ENCODE measurements at places on chromosomes 12 and 14. TPM values are rescaled to one million over a fixed set of nuclear protein-coding genes. Genes with fewer than 3 reads are reported as not detected.

RFX4 gene
- polyA plus RNA-seq = not detected

THTPA gene
- 18.0 TPM for polyA plus RNA-seq

CYP27B1 gene
- 0.48 TPM for polyA plus RNA-seq

MSI1 gene
- polyA plus RNA-seq = not detected

B4GALNT1 gene
- polyA plus RNA-seq = not detected

ENDOU gene
- not detected for polyA plus RNA-seq

GRCh38 chr14:103688906-103689902, 26.0 kb downstream of the XRCC3 start:
- H3K4me1 ChIP-seq = no peaks in the 10 kb centered on the region
- H3K4me3 ChIP-seq = no peak overlapping the region
- peaks cover 97% of the 10 kb centered on the region for H3K36me3 ChIP-seq
- no peaks in the 10 kb centered on the region for H3K27me3 ChIP-seq
- H3K27ac ChIP-seq = no peak overlapping the region

DNA sequence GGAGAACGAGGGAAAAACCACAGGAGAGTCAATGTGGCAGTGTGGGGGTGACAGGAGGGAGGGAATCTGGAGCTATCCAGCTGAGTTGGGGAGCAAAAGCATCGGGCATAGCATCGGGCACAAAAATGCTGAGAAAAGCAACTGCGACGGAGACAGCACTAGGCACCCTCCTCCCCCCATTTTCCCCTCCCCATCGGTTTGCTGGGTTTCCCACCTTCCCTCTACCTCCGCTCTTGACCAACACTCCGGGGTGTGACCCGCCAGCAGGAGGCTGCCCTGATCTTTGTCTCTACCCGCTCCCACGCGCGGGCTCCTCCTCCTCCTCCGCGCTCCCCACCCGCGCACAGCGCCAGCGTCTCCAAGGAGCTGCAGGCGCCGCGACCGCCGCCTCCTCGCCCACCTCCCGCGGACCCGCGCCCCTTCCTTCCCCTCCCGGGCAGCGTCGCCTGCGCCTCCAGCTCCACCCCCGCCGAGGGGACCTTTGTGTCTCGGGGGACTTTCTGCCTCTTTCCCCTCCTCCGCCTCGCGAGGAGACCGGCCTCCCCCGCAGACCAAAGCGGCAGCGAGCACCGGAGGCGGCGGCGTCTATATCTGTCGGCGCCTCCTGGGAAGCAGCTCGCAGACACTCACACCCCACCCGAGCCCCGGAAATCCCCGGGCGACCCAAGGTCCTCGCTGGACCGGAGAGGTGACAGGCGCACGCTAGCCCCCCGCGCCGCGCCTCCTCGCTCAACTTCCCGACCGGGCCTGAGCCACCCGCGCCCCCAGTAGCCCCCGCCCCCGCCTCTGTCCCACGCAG, 920 bp downstream of the CDK17 start:
- H3K27ac ChIP-seq = peak overlapping the region; percentile 89
- peak overlapping the region; percentile 84 for H3K4me3 ChIP-seq
- no peaks in the 10 kb centered on the region for H3K27me3 ChIP-seq
- peaks cover 31% of the 10 kb centered on the region for H3K4me1 ChIP-seq
- no peaks in the 10 kb centered on the region for H3K36me3 ChIP-seq

GRCh38 chr12:10069099-10069498, 29.7 kb downstream of the CLEC1A start:
- peak; percentile 82 for DNase-seq
- H3K27ac ChIP-seq = peak overlapping the region; percentile 95
- no peaks in the 10 kb centered on the region for H3K36me3 ChIP-seq
- peak overlapping the region; percentile 55 for H3K4me3 ChIP-seq
- H3K4me1 ChIP-seq = peaks cover 48% of the 10 kb centered on the region
- H3K27me3 ChIP-seq = no peaks in the 10 kb centered on the region

GRCh38 chr12:129771238-129771637, 132.6 kb downstream of the TMEM132D start:
- H3K4me1 ChIP-seq = no peaks in the 10 kb centered on the region
- no peaks in the 10 kb centered on the region for H3K27me3 ChIP-seq
- H3K36me3 ChIP-seq = no peaks in the 10 kb centered on the region
- no peak for DNase-seq

GRCh38 chr12:68585966-68586365, 24.7 kb upstream of the RAP1B start:
- H3K4me3 ChIP-seq = no peak overlapping the region
- no peak for DNase-seq
- H3K4me1 ChIP-seq = no peaks in the 10 kb centered on the region
- H3K27ac ChIP-seq = no peak overlapping the region
- no peaks in the 10 kb centered on the region for H3K27me3 ChIP-seq

DNA sequence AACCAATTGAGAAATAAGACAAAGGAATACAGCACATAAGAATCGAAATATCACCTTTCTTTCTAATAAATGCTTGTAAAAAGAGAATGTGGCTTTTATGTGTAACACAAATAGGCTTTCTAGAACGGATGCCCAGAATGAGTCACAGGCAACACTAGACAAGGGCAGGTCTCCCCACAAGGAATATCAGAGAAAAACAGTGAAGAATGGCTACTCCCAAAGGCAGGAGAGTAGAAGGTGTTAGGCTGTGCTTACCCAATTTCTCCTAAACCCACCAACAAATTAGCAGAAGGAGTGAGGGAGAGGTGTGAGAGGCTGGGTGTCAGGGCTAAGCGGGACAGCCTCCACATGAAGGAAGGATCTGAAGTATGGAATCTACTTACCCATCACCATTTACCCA, 55.2 kb downstream of the GALNT4 start:
- H3K36me3 ChIP-seq = no peaks in the 10 kb centered on the region
- no peaks in the 10 kb centered on the region for H3K27me3 ChIP-seq
- no peak overlapping the region for H3K4me3 ChIP-seq

DNA sequence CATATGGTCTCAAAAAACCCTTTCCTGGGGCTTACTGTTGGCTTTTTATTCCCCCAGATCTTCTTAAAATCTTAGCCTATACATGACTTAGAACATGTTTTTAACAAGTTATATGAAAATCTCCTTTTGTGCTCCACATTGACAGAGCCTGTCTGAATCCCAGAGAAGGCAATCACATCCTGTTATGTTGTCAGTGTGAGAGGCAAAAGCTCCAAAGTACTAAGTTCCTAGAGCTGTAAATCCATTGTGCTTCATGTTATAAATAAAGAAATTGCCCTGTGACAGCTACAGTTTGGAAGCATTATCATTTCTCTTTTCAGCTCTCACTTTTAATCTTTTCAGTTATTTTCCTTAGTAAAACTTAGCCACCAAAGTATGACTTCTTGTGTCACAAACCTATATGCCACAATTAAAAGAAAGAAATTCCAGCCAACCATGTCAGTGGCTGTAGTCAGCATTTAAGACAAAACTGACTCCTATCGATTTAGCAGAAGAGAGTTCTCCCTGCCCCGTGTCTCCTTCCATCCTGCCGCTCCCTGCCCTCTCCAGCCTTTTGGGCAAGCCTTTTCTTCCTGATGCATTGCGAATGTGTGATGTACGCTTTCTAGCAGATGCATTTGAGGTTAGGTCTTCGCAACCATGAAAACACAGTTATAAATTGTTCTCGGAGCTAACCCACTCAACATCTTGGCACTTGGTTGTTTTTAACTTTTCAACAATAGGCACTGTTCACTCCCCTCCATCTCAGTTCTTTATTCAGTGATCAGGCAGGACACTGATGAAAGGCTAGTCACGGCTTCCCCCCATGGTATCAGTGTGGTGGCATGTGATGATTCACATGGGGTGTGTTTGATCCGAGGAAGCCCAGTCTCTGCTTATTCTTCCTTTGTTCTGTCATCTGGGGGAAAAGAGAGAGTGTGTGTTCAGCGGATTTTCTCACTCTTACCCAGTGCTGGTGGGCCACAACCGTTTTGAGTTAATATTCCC, 143.5 kb downstream of the SSPN start:
- peaks cover 14% of the 10 kb centered on the region for H3K4me1 ChIP-seq
- no peak for DNase-seq
- peaks cover 19% of the 10 kb centered on the region for H3K36me3 ChIP-seq
- no peak overlapping the region for H3K4me3 ChIP-seq

GRCh38 chr12:68349921-68350606, 17.9 kb upstream of the MDM1 start:
- no peaks in the 10 kb centered on the region for H3K36me3 ChIP-seq
- H3K27me3 ChIP-seq = no peaks in the 10 kb centered on the region
- no peak overlapping the region for H3K4me3 ChIP-seq
- H3K27ac ChIP-seq = no peak overlapping the region

- peaks cover 99% of the 10 kb centered on the region for H3K36me3 ChIP-seq
- no peak overlapping the region for H3K27ac ChIP-seq
- H3K4me3 ChIP-seq = no peak overlapping the region
These were observed 67.5 kb downstream of the NIN start for GRCh38 chr14:50763382-50764007.

GRCh38 chr14:40221428-40221827, 789.2 kb upstream of the FBXO33 start:
- no peak overlapping the region for H3K4me3 ChIP-seq
- H3K27me3 ChIP-seq = no peaks in the 10 kb centered on the region
- no peaks in the 10 kb centered on the region for H3K4me1 ChIP-seq
- H3K27ac ChIP-seq = no peak overlapping the region
- H3K36me3 ChIP-seq = no peaks in the 10 kb centered on the region

- H3K27ac ChIP-seq = no peak overlapping the region
- DNase-seq = no peak
- H3K4me1 ChIP-seq = no peaks in the 10 kb centered on the region
- H3K27me3 ChIP-seq = no peaks in the 10 kb centered on the region
- H3K4me3 ChIP-seq = no peak overlapping the region
These were observed 1016.4 kb downstream of the NRXN3 start for GRCh38 chr14:79186523-79186922.

- no peaks in the 10 kb centered on the region for H3K27me3 ChIP-seq
- no peak for DNase-seq
- no peak overlapping the region for H3K4me3 ChIP-seq
- H3K36me3 ChIP-seq = no peaks in the 10 kb centered on the region
- H3K27ac ChIP-seq = no peak overlapping the region
These were observed 191.7 kb upstream of the FRMD6 start for GRCh38 chr14:51460011-51460410.

GRCh38 chr12:614411-614970, 48.8 kb downstream of the NINJ2 start:
- H3K36me3 ChIP-seq = no peaks in the 10 kb centered on the region
- H3K4me1 ChIP-seq = peaks cover 97% of the 10 kb centered on the region
- H3K27ac ChIP-seq = peak overlapping the region; percentile 57
- no peaks in the 10 kb centered on the region for H3K27me3 ChIP-seq
- peak; percentile 50 for DNase-seq

GRCh38 chr14:54711312-54711711, 144.4 kb downstream of the SAMD4A start:
- H3K36me3 ChIP-seq = no peaks in the 10 kb centered on the region
- no peak overlapping the region for H3K4me3 ChIP-seq
- H3K27me3 ChIP-seq = no peaks in the 10 kb centered on the region
- no peak for DNase-seq
- H3K4me1 ChIP-seq = peaks cover 15% of the 10 kb centered on the region

GRCh38 chr14:24984846-24985589, 64.9 kb downstream of the STXBP6 start:
- peaks cover 36% of the 10 kb centered on the region for H3K4me1 ChIP-seq
- DNase-seq = no peak
- H3K27ac ChIP-seq = peak overlapping the region; percentile 39
- H3K36me3 ChIP-seq = no peaks in the 10 kb centered on the region

GRCh38 chr12:85955127-85955526, 81.0 kb downstream of the NTS start:
- H3K27ac ChIP-seq = no peak overlapping the region
- DNase-seq = no peak
- no peaks in the 10 kb centered on the region for H3K36me3 ChIP-seq
- no peaks in the 10 kb centered on the region for H3K27me3 ChIP-seq
- no peak overlapping the region for H3K4me3 ChIP-seq

DNA sequence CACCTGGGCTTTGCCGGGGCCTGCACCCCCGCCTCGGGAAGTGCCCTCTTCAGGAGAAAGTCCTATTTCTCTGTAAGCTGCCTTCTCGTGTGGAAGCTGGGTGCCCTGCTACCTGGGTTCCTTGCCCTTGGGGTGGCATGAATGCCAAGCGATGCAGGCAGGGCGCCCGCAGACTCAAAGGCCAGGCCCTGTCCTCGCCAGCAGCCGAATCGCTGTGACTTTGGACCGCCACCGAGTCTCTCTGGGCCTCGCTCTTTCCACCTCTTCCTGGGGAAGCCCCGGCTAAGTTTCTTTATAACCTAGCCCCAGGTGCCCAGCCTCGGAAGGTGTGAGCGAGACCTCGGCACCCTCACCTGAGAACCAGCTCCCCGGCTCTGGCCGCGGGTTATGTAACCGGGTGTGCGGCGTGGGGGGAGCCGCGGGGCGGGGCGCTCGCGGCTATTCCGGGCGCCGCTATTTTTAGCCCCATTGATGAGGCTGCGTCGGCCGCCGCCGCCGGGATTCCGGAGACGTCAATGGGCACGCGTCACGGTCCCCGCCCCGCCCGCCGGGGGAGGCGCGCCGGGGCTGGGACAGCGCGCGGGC, 14.6 kb upstream of the NR4A1 start:
- peak overlapping the region; percentile 64 for H3K4me3 ChIP-seq
- no peaks in the 10 kb centered on the region for H3K36me3 ChIP-seq
- H3K27me3 ChIP-seq = peaks cover 28% of the 10 kb centered on the region
- DNase-seq = peak; percentile 85

DNA sequence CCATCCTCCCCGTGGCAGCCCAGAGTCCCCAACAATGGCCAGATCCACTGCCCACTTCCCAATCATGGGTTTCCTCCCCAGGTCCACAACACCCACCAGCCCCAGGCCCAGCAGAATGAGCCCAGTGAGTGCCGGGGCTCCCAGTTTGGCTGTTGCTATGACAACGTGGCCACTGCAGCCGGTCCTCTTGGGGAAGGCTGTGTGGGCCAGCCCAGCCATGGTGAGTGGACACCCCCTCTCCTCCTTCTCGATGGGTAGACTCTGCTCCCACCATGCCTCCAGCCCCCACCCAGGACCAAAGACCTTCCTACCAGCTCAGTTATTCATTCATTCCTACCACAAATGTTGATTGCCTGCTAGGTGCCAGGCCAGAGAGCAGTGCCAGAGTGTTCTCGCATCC, 23.8 kb downstream of the PAPLN start:
- no peak overlapping the region for H3K4me3 ChIP-seq
- no peak for DNase-seq
- no peaks in the 10 kb centered on the region for H3K27me3 ChIP-seq

GRCh38 chr14:33062476-33062875, 123.8 kb downstream of the NPAS3 start:
- no peaks in the 10 kb centered on the region for H3K36me3 ChIP-seq
- no peak overlapping the region for H3K4me3 ChIP-seq
- H3K4me1 ChIP-seq = no peaks in the 10 kb centered on the region

All from CD14-positive monocyte (primary cell).